ENCODE measurements at places on chromosomes 5 and 9. TPM values are rescaled to one million over a fixed set of nuclear protein-coding genes. Genes with fewer than 3 reads are reported as not detected.

GRCh38 chr5:150645070-150645700 is 4.7 kb downstream of the SYNPO start:
- no peaks in the 10 kb centered on the region for H3K27me3 ChIP-seq
- no peak for DNase-seq
- H3K4me1 ChIP-seq, result peaks cover 63% of the 10 kb centered on the region
- H3K36me3 ChIP-seq, result peaks cover 18% of the 10 kb centered on the region
- no peak overlapping the region for H3K27ac ChIP-seq
- no peak overlapping the region for H3K4me3 ChIP-seq

GRCh38 chr5:141567513-141568117 is 51.2 kb downstream of the DIAPH1 start:
- peak; percentile 37 for DNase-seq
- H3K36me3 ChIP-seq, result peaks cover 53% of the 10 kb centered on the region
- H3K4me3 ChIP-seq, result no peak overlapping the region
- no peak overlapping the region for H3K27ac ChIP-seq
- no peaks in the 10 kb centered on the region for H3K27me3 ChIP-seq

DNA sequence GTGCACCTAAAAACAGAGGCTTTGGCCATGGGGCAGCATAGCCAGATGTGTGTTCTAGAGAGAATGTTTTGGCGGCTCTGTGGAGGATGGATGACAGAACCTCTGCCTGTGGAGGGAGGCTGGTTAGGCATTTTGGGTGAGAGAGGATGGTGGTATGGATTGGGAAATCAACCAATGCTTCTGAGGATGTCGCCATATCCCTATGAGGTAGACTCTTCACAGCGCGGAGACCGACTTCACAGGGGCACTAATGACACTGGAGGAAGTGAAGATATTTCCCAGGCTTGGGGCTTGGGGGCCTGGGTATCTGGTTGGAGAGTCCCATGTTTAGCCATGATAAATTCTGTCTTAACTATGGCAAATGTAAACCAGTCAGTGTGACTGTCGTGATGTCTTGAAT is 140.6 kb upstream of the KLF4 start:
- DNase-seq, result no peak
- H3K27me3 ChIP-seq, result no peaks in the 10 kb centered on the region
- no peaks in the 10 kb centered on the region for H3K36me3 ChIP-seq

GRCh38 chr9:83454076-83454475 is 84.1 kb downstream of the FRMD3 start:
- H3K4me1 ChIP-seq, result no peaks in the 10 kb centered on the region
- H3K4me3 ChIP-seq, result no peak overlapping the region
- H3K36me3 ChIP-seq, result no peaks in the 10 kb centered on the region
- no peaks in the 10 kb centered on the region for H3K27me3 ChIP-seq
- H3K27ac ChIP-seq, result no peak overlapping the region
- DNase-seq, result no peak

GRCh38 chr5:35900972-35901695 is 37.3 kb downstream of the CAPSL start:
- H3K4me1 ChIP-seq, result no peaks in the 10 kb centered on the region
- H3K27me3 ChIP-seq, result no peaks in the 10 kb centered on the region
- DNase-seq, result no peak
- no peak overlapping the region for H3K4me3 ChIP-seq

DNA sequence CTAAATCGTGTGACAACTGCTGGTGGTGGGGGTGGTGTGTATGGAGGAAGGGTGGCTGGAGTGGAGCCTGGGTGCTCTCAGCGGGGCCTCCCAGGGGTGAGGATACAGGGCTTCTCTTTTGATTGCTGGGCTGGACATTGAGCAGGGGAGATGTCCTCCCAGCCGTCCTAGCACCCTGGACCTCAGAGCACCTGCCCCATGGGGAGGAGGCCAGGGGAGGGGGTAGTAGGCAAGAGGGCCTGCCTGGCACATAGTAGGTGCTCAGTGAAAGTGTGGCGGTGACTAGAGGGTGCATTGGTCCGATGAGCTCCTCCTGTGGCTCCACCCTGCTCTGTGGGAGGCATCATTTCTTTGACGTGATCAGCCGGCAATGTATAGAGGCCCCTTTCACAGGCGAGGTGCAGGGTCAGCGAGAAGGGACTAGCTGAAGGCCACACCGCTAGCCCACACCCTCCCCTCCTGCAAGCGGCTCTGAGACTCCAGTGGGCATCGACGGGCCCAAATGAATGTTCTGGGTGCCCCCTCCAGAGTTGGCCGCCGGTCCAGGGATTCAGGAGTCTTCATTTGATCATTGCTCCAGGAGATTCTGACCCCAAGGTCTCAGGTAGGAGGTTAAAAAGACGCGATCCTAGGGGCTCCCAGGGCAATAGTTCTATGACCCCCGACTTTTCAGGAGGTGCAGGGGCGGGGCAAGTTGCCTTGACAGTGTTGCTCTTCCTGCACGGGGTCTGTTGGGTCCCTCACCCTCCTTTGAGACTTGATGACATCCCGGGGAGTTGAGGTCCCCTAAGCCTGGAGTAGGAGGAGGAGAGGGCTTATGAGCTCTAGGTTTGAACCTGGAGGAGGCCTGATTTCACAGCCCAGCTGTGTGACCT is 255.5 kb downstream of the PBX3 start:
- no peak for DNase-seq
- H3K4me1 ChIP-seq, result no peaks in the 10 kb centered on the region
- no peaks in the 10 kb centered on the region for H3K27me3 ChIP-seq
- H3K27ac ChIP-seq, result no peak overlapping the region

DNA sequence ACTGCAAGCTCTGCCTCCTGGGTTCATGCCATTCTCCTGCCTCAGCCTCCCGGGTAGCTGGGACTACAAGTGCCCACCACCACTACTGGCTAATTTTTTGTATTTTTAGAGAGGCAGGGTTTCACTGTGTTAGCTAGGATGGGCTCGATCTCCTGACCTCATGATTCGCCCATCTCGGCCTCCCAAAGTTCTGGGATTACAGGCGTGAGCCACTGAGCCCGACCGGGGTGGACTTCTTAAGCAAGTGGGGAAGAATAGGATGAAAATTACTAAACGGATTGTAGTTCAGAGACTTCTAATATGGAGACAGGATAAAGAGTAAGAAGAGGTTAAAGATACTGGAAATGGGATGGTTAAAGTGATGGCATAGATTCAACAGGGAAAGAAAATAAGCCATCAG is 132.3 kb upstream of the IRX2 start:
- H3K4me1 ChIP-seq, result no peaks in the 10 kb centered on the region
- no peak overlapping the region for H3K27ac ChIP-seq
- H3K4me3 ChIP-seq, result no peak overlapping the region
- H3K27me3 ChIP-seq, result no peaks in the 10 kb centered on the region
- no peaks in the 10 kb centered on the region for H3K36me3 ChIP-seq

DNA sequence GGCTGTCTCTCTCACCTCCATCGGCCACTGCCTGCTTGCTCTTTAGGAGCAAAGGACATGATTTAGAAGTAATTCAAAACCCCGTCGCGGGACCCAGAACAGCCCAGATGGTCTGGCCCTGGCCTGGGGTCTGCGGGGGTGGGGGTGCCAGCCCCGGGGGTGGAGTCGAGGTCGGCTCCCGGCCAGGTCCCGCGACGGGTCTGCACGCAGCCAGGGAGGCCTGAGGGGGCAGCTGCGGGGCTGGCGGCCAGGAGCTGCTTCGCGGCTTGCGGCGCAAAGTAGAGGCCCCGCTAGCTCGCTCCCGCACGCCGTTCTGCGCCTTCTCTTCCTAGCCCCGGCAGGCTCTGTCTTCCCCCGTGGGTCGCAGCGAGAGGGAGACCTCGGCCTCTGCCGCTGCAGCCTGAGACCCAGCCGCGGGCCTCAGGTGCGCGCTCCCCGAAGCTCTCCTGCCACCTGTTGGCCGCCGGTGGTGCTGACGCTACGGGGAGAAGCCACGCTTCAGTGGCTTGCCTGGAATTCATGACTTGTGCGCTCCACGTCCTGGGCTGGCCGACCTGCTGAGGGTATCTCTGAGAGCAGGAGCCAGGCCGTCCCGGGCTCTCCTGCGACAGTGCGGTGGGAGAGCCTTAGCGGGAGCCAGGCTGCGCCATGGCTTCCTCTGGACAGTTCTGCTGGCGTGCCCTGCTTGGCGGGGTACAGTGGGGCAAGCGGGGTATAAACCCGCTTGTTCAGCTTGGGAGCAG is 157.2 kb upstream of the PITX1 start:
- H3K27me3 ChIP-seq, result peaks cover 4% of the 10 kb centered on the region
- peak; percentile 93 for DNase-seq
- peak overlapping the region; percentile 51 for H3K4me3 ChIP-seq
- no peaks in the 10 kb centered on the region for H3K36me3 ChIP-seq
- peaks cover 56% of the 10 kb centered on the region for H3K4me1 ChIP-seq

GRCh38 chr5:29175774-29176173 is 2017.7 kb upstream of the CDH6 start:
- H3K27ac ChIP-seq, result no peak overlapping the region
- no peaks in the 10 kb centered on the region for H3K36me3 ChIP-seq
- no peaks in the 10 kb centered on the region for H3K4me1 ChIP-seq
- no peak for DNase-seq
- H3K4me3 ChIP-seq, result no peak overlapping the region
- H3K27me3 ChIP-seq, result no peaks in the 10 kb centered on the region

DNA sequence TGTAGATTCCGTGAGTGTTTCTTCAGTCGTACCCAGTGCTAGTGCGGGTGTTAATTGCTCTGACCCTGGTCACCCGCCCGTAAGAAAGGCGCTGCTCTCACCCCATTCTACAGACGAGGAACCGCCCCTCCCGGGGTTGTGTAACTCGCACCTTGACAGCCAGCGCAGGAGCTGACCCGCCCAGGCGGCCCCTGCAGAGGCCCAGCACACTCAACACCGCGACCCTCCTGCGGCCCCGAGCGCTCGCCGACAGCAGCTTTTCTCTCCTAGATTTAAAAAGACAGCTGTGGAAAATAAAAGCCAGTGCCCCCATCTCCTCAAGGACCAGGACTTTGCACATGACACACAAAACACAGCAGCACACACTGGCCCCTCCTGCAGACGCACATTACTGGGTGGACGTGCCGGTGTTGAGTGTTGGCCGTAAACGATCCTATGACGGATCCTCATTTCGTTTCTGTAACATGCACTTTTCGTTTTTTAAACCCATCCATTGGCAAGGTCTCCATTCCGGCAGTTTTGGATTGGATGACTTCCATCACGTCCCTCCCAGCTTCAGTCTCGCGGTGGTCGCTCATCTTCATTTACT is 22.9 kb downstream of the OR2V2 start:
- no peak overlapping the region for H3K4me3 ChIP-seq
- peaks cover 30% of the 10 kb centered on the region for H3K4me1 ChIP-seq
- DNase-seq, result no peak
- peaks cover 87% of the 10 kb centered on the region for H3K27me3 ChIP-seq
- no peaks in the 10 kb centered on the region for H3K36me3 ChIP-seq
- H3K27ac ChIP-seq, result no peak overlapping the region

DNA sequence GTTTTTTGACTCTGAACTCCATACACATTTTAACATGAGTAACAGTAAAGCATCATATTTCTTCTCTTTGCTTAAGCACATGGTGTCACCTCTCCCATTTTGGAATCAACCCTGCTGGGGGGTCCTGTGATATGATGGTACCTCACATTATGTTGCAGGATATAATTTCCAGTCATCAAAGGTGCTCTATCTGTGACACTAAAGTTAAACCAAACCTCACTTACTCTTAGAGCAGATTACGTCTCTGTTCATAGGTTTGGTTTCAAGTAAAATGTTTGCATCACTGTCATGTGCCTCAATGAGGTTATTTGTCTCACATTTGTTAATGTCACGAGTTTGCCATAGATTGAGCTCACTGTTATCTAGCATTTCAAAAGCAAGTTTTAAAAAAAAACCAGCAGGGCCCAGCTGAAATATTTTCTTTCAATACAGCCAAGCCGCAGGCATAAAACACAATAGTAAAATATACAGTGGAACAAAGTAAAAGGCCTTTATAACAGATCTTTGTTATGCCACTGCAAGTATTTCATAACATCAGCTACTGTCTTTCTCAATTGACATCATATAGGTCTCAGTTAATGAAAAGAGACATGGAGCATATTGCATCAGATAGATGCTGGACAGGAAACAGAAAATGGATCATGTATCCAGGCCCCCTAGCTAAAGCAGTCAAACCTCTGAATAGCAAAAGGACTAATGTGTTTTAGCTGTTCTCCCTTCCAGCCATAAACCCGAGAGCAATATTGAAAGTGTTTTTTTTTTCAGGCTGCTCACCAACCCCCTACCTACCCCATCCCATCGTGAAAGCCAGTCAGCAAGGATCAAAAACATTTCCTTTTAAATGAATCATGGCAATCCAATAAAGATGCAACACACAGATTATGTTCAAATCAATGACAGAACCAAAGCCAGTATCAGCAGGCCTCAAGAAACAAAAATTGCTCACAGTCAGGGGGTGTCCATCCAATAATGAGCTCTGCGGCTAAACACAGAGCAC is 182.1 kb upstream of the ITGA1 start:
- H3K27me3 ChIP-seq, result no peaks in the 10 kb centered on the region
- H3K27ac ChIP-seq, result no peak overlapping the region
- no peaks in the 10 kb centered on the region for H3K4me1 ChIP-seq

- H3K4me3 ChIP-seq, result no peak overlapping the region
- no peaks in the 10 kb centered on the region for H3K36me3 ChIP-seq
- no peak overlapping the region for H3K27ac ChIP-seq
These were observed 116.1 kb upstream of the TUT7 start for GRCh38 chr9:86470326-86470725.

DNA sequence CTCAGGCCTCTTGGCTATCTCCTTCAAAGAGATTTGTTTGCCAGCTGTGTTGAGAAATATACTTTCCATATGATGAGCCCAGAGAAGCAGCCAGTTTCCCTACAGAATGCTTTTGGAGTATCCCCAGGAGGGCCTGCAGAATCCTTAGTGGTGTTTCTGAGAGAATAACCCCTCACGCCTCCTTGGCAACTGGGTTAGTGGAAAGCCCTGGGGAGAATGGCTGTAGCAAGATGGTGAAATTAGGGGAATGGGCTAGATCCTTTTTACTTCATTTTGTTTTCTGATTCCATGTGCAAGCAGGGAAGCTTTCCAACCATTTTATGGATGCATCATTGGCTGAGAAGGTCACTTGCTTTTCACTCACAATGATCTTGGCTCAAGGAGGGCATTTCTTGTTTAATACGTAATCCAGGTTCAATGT is 364.6 kb downstream of the DMRT2 start:
- H3K27me3 ChIP-seq, result no peaks in the 10 kb centered on the region
- no peaks in the 10 kb centered on the region for H3K4me1 ChIP-seq
- H3K27ac ChIP-seq, result no peak overlapping the region

- DNase-seq, result no peak
- peaks cover 9% of the 10 kb centered on the region for H3K36me3 ChIP-seq
- H3K4me1 ChIP-seq, result peaks cover 4% of the 10 kb centered on the region
- H3K4me3 ChIP-seq, result no peak overlapping the region
These were observed 56.1 kb downstream of the WDR70 start for GRCh38 chr5:37435261-37435660.

RRAGA gene
- 53.6 TPM for polyA plus RNA-seq

MOB3B gene
- 7.2 TPM for polyA plus RNA-seq

KCNV2 gene
- not detected for polyA plus RNA-seq

BAAT gene
- polyA plus RNA-seq, result not detected

FAM221B gene
- polyA plus RNA-seq, result not detected

NR2F1 gene
- 25.7 TPM for polyA plus RNA-seq

TEX48 gene
- not detected for polyA plus RNA-seq
